ENCODE measurements at places on chromosomes 11 and 22. TPM values are rescaled to one million over a fixed set of nuclear protein-coding genes. Genes with fewer than 3 reads are reported as not detected.

MS4A4A gene
- total RNA-seq = 7.6 TPM

OR8U1 gene
- not detected for total RNA-seq

TEX54 gene
- not detected for total RNA-seq

TSSC4 gene
- total RNA-seq = 39.9 TPM

MMP10 gene
- not detected for total RNA-seq

MMP12 gene
- 10.9 TPM for total RNA-seq

ANGPTL5 gene
- total RNA-seq = 0.12 TPM

CRYBB2 gene
- 0.67 TPM for total RNA-seq

MYOD1 gene
- total RNA-seq = not detected

APOBEC3F gene
- total RNA-seq = 6.6 TPM

TRIM3 gene
- total RNA-seq = 37.6 TPM

MFRP gene
- total RNA-seq = not detected

DCUN1D5 gene
- 10.5 TPM for total RNA-seq

SERPIND1 gene
- not detected for total RNA-seq

NNMT gene
- total RNA-seq = 27.2 TPM

KCNJ4 gene
- not detected for total RNA-seq

JAM3 gene
- 10.7 TPM for total RNA-seq

KCNK4 gene
- not detected for total RNA-seq

GPHA2 gene
- not detected for total RNA-seq

LRRC56 gene
- 4.7 TPM for total RNA-seq

RIMBP3C gene
- total RNA-seq = not detected

POU2F3 gene
- total RNA-seq = 1.9 TPM

SAA2 gene
- 0.58 TPM for total RNA-seq

P2RY6 gene
- total RNA-seq = 1.8 TPM

TRIM6 gene
- total RNA-seq = 0.40 TPM

MPZL2 gene
- total RNA-seq = 84.7 TPM

Data from left colon (tissue), 2 donors.